SJSA1 (cell line): ENCODE measurements at places on chromosomes 12 and 14.

DNA sequence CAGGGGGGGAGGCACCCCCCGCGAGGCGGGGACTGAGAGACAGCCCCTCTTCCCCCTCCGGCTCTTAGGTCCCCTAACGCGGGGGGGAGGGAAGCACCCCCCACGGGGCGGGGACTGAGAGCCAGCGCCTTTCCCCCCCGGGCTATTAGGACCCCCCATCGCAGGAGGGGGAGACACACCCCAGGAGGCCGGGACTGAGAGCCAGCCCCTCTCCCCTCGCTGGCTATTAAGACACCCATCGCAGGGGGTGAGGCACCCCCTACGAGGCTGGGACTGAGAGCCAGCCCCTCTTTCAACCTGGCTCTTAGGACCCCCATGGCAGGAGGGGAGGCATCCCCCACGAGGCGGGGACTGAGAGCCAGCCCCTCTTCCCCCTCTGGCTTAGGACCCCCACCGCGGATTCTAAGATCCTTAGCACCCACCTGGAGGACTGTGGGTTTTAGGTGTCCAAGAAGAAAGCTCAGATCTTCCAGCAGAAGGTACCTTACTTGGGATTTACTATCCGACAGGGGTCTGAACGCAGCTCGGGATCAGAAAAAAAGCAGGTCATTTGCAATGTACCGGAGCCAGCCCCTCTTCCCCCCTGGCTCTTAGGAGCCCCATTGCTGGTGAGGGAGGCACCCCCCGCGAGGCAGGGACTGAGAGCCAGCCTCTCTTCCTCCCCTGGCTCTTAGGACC, 197.8 kb upstream of the PZP start:
- DNase-seq = no peak

- no peak for DNase-seq
Observed at GRCh38 chr12:120072472-120073249, 43.9 kb downstream of the RAB35 start.

DNA sequence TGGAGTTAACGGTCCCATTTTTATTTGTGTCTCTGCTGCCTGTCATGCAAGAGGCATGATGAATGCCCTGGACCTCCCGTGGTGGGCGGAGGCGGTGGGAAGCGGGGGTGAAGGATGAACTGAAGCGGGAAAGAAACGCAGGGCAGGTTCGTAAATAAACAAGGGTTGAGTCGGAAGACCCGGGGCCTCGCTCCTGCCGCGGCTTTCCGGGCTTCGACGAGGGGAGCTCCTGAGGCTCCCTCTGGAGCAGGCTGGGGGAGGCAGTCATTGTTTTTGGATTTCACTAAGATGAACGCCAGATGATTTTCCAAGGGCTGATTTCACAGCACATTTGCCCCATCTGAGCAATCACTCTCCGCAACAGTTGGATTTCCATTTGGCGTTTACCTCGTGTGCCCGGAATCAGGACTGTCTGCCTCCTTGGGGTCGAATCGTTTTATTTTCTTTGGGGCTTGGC, 130.2 kb downstream of the SLC38A6 start:
- peak; percentile 58 for DNase-seq

DNA sequence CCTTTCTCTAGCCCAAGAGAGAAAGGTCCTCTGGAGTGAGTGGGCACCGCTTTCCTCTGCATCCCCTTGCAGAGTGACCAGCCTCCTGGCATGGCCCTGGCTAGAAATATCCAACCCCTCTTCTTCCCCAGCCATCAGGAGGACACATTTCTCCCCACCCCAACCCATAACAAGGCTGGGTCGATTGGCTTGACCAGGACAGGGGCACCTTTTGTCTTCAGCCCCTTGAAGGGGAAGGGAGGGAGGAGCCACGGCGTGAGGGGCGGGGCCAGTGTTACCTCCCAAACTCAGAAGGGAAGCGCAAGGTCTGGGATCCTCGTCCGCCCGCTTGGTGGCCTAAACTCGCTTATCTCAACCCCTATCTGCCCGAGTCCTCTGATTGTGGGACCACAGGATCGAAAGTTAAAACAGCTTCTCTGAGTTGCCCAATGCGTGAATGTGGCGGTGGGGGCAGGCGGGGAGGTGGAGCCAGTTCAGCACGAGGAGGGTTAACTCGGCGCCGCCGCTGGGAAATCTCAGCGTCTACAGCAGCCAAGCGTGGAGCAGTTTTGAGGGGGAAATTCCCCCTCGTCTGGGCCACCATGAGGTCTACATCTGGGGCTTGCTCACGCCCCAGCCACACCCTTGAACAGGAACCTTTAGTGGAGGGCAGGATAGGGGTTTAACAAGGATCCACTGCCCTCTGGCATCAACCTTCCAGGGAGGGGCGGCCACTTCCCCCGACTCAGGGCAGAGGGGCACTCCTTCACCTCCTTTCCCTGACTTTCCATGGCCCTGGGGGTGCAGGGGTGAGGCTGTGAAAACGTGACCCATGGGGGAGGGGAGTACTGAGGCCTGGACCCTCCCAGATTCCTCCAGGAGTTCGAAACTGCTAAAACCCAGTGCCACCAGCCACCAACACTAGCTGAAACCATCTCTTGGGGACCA, 795 bp downstream of the STAT6 start:
- DNase-seq = peak; percentile 50

DNA sequence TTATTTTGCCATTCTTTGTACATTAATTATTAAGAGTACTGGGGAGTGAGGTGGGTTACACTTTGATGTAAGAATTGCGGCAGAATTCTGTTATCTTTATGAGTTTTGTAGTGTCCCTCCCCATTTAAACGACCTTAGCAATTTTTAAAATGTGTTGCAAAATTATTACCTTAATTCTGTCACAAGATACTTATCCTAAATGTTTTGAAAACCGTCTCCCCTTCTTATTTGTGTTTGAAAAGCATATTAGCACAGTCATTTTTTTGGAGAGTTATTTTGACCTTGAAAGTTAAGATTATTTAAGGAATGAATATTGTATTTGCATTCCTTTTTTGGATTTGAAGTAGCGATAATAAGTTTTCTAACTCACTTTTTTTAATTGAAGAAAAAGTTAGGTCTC, 2.2 kb downstream of the ARHGAP5 start:
- DNase-seq = no peak

GRCh38 chr12:56118688-56119357, 757 bp downstream of the ZC3H10 start:
- no peak for DNase-seq

DNA sequence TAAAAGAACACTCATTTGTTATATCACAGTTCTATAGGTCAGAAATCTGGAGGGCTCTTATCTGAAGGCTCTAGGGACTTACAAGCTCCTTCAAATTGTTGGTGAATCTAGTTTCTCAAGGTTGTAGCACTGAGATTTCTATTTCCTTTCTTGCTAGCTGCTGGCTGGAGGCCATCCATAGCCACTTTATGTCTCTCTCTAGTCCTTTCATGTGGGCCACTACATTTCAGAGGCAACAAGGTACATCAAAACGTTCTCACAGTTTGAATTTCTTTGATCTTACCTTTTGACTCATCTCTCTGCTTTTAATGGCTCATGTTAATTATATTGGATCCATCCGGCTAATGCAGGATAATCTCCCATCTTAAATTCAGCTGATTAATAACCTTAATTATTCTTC, 286.8 kb downstream of the DIO2 start:
- no peak for DNase-seq

DNA sequence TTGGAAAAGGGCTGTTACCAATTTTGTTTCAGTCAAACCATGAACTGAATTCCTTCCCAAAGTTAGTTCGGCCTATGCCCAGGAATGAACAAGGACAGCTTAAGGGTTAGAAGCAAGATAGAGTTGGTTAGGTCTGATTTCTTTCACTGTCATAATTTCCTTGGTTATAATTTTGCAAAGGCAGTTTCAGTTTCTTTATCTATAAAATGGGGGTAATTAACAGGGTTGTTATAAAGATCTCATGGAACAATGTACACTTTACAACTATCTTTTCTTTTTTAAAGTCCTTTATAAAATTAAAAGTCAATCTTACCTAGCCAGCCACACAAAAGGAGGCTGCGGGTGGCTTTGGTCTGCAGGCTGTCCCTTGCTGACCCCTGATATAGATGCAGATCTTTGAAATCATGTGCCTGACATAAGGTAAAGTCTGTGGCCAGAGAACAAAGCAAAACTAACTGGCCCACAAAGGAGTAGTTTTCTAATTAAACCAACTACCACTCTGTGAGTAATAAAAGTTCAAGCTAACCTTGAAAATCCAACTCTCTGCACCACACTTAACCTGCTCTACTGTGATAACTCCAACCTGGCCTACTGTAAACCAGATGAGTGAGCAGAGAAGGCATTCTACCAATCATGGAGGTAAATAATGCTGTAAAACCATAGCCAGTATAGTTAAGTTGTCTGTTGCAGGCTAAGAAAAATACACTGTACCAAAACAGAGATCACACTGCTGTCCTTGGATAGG, 49.5 kb downstream of the SLC38A1 start:
- no peak for DNase-seq

DNA sequence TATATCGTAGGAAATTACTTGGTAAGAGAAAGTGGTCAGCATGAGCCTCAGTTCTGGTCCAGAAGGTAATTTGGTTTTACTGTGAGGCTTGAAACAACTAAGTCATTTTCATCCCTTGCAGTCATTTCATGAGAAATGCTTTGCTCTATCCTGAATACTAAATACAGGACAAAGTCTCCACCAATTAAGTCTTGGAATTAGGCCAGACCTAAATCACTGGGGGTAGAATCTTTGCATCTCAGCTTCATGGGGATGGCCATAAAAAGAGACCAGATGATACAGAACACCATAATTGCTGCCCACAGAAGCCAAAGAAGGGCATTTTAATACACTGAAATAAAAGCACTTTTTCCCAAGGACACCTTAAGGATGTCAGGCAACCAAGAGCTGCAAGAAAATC, 277.9 kb upstream of the DCN start:
- DNase-seq = no peak

GRCh38 chr14:68466491-68466977, 326.3 kb downstream of the ZFP36L1 start:
- peak; percentile 48 for DNase-seq

DNA sequence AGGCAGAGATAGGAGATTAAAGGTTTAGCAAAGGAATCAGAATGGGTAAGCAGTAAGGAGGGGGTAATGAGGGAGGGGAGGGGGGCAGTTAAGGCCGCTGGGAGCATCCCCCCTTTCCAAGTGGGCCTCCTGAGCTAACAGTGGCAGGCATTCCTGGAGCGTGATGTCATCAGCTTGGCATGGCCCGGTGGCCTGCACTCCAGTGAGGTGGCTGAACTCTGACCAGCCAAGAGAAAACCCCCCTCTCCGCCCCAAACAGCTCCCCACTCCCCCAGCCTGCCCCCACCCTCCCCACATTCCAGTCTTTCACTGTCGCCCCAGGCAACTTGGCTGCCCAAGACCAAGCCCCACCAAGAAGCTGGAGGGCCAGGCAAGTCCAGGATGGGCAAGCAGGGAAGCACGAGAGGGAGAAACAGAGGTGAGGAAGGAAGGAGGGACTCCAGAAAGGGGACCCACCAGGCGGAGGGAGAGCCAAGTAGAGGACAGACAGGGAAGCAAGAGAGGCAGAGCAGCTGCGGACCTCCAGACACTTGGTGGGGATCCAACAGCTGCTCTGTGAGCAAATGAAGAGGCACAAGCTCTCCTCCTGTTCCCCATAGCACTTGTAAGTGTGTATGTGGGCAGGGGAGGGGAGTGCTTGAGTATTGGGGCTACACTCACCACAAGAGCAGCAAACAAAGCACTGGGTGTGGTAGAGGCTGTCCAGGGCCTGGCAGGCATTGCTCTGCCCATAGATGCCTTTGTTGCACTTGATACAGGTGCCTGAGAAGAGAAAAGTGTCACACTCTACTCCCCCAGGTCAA, 4.5 kb downstream of the AJUBA start:
- peak; percentile 93 for DNase-seq
